ENCODE measurements at places on chromosomes 2 and 18.
A peak's percentile ranks its signal among the peaks of the same experiment; 100 is the strongest.

DNA sequence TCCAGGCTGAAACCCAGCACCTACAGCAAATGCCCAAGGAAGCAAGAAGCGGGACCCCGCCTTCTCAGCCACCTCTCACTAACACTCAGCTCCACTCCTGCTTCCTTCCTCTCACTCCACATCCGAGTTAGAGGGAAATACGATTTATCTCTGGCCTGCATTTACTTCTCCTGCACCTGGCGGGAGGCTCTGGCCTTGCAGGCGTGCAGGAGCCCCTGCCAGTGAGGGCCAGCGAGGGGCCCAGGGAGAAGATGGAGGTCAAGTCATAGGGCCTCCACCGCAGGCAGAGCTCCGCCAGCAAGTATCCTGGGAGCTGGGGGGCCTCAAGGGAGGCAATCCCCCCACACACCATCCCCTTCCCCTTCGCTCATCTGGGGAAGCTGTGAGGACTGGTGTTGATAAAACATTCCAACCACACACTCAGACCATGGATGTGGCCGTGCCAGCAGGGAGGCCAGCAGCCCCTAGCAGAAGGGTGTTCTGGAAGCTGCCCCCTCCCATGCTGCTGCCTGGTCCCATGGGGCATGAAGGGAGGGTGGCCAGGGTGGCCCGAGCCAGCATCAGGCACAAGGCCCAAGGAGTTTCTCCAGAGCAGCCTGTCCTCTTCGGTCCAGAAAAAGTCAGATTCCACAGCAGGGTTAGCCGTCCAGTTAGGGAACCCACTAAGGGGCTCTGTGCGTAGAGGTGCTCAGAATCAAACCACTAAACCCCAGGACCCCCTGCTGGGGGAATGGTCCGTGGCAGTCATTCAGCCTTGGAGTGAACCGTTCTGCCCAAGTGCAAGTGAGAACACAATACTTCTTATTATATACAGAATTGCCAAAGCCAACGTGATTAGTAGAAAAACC, 91.2 kb downstream of the HDAC4 start:
- DNase-seq = no peak

- DNase-seq = no peak
Measured at GRCh38 chr18:23428821-23429220, 24.3 kb upstream of the RIOK3 start.

DNA sequence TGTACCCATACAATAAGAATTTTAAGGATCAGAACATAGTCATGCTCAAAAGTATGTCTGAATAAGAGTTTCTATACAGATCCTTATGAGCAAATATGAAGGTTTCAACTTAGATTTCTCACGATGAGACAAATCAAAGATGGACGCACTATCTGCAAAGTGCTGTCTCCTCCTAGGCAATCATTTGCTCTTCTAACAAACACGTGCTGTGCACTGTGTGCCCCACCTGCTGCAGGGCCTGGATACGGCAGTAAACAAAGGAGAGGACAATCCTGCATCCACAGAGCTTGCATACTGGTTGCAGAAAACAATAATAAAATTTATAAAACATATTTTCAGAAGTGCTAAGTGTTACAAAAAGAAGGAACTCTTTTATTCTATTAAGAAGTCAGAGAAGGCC, 39.9 kb upstream of the KIDINS220 start:
- no peak for DNase-seq

GRCh38 chr18:7772510-7772888, 205.4 kb downstream of the PTPRM start:
- DNase-seq = no peak

GRCh38 chr2:98381494-98381893, 35.2 kb downstream of the CNGA3 start:
- DNase-seq = no peak

GRCh38 chr2:851078-851477, 99.6 kb upstream of the SNTG2 start:
- no peak for DNase-seq

DNA sequence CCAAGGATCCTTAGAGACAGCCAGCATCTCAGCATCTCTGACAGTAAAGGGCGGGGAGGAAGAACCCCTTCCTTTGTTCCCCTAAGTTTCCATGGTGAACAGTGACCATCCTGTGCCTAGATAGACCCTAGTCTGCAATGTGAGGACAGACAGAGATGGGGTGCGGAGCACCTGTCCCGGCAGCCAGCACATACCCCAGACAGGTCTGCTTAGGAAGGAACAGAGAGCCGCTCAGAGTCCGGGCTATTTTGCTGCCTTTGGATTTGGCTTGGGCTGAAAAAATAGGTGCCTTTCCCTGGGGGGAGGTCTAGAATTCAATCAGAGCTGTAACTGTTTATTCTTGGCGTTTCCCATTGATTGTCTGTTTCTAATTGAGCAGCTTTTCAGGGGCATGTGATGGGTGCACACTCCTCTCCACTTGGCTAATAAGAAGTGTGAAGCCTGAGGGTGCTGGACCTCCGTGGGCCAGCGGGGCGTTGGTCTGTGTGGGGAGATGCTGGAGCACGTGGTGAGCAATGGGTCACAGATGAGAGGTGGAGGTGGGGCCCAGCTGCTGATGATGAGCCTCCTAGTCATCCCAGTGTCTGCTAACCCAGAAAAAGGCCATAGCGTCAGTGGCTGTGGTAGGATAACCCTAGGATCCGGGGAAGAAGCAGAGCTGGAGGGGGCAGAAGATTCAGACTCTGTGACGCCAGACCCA, 236.8 kb downstream of the SEPTIN10 start:
- no peak for DNase-seq

DNA sequence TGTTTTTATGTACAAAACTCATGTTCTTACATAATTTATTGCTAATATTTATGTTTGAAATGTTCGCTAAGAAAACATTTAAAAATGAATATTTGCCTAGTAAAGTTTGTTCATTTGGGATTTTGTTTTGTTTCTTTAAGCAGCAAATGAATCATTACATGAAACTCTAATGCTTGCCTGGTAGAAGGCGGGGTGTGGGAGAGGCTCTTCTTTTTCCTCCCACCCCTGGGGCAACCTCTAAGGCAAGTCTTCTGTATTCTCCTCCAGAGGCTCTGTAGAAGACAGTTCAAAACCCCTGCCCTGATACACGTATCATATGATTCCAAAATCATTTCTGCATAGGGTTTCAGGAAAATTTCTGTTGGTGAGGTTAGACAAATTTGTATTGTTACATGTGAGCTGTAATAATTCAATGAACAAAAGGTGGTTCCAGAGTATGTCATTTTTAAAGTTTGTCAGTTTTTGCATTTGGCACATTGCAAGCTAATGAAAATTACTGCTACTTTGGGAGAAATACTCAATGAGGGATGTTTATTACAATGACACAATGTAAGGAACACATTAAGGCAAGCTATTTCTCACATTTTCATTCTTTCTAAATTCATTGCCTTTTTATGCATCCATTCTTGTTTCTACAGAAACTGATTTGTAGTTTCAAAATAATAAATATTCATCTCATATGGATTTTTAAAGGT, 302.3 kb upstream of the UBE2E3 start:
- DNase-seq = no peak

DNA sequence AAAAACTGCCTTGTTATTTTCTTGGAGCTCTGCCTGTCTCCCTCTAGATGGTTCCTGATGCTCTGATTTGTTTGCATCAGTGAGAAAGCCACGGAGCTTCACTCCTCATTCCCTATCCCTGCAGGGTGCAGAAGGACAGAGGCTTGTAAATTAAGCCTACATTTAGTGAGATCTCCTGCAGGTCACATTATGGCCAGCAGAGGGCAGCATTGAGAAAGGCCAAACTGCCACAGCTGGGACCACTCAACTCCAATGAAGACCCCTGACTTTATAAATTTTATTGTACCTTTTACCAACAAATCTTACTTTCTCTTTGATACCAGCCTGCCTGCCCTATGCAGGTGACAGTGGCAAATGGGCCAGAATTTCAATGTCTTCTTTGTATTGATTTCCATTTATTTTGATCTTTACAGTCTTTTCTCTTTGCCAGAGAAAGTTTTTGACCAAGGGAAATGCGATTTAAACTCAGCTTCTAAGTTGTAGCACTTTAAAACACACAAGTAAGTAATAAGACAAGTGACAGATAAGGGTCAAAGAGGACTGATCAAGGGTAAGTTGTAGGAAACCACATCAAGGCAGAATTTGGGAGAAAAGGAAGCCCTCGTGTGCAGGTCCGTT, 1029.1 kb upstream of the KLHL29 start:
- no peak for DNase-seq

GRCh38 chr2:168601741-168602140, 145.7 kb downstream of the CERS6 start:
- DNase-seq = no peak

DNA sequence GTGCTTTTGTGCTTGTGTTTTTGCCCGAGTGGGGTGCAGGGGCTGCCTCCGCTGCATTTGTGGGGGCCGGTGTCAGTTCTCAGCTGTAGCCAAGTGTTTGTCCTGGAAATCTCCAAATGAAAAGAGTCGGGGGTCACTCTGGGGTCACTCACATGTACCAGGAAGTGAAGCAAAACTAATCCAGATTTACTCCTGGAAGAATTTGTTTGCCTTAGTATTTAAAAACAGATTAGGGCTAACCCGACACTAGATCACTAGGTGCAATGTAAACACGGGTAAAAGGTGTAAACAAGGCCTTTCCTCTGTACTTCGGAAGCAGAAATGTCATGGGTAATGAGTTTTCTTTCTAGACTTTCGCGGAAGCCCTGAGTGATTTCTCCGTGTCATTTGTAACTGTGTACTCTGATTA, 50.3 kb downstream of the GBX2 start:
- DNase-seq = no peak

DNA sequence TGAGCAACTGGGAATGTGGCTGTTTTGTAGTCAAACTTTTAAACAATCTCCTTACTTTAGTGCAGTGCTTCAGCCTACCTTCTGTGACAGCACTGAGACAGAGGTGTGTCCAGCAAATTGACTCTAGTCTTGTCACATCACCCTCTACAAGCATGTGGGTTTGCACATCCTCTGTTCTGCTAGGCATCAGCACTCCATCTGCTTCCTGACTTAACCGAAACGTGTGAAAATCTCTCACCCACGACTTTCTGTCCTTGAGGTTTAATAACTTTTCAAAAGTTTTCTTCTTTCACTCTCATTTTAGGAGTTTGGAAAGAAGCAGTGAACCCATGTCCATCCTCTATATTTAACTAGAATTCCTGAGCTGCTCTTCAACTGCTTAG, 42.6 kb downstream of the TTR start:
- no peak for DNase-seq

DNA sequence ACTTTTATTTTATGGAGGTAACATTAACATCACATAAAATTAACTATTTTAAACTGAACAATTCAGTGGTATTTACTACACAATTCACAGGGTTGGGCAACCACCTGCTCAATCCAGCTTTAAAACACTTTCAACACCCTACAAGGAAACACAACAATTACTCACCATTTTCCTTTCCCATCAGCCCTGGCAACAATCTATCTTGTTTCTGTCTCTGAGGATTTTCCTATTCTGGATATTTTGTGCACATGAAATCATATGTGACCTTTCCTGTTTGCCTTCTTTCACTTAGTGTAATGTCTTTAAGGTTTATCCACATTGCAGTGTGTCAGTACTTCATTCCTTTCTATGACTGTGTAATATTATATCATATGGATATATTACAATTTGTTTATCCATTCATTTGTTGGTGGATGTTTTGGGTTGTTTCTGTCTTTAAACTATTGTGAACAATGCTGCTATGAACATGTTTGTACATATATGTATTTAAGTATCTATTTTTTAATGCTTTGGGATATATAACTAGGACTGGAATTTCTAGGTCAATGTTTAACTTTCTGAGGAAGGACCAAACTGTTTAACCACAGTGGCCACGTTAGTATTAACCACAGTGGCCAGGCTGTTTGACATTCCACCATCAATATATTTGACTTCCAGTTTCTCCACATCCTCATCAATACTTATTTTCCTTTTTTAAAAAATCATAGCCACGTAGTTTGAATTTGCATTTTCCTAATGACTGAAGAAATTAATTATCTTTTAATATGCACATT, 72.4 kb upstream of the KIF5C start:
- DNase-seq = no peak

- no peak for DNase-seq
Measured at GRCh38 chr18:40233931-40234616, 1721.0 kb upstream of the PIK3C3 start.

- DNase-seq = no peak
Measured at GRCh38 chr2:235206980-235207579, 255.3 kb downstream of the SH3BP4 start.

DNA sequence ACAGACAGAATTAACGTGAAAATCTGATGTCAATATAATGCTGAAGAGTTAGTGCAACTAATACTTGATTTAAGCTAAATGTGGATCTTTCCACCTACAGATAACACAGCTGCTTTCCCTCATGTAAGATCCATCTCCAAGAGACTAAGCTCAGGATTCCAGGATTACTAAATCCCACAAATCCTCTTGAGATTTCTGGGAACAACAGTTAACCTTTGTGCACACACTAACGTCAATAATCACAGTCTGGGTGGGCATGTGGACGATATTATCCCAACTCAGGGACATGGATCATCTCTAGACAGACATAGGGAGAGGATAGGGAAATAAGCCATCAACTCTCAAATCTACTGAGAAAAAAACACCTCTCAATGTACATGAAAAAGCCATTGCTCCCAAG, 432.6 kb downstream of the SATB2 start:
- no peak for DNase-seq

DNA sequence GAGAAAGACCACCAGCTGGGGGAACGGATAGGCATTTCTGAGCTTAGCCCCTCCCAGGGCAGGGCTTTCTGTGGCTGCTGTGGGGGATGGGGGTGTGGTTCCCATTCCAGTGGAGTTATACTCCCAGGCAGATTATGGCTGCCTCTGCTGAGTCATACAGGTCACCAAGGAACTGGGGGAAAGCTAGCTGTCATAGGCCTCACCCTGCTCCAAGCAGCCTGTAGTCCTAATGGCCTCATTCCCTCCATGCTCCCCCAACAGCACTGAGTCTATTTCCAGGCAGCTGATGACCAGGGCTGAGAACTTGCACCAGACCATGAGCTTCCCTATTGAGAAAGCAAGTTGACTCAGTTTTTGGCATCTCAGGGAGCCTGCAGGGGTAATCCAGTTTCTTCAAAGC, 87.1 kb downstream of the GPR39 start:
- DNase-seq = peak; percentile 34

DNA sequence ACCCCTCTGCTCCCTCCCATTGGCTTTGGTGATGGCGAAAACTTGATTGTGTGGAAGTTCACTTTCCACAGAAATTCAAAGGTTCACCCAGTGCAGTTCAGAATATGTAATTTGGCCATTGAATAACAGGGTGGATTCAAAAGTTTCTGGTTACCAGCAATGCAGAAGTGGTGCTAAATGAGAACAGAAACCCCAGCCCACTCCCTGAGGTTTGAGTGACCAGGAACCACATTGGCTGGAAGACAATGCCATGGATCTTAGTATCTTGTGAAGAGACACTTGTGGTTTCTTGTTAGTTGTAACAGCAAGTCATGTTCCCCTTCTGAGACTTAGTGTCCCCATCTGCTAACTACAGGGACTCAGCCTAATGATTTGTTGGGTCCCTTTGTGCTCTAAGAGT, 49.8 kb downstream of the QPCT start:
- DNase-seq = no peak

GRCh38 chr2:85548608-85548900, 9.6 kb downstream of the MAT2A start:
- no peak for DNase-seq

Measured in GM04503 (cell line).